GM12878 (cell line): ENCODE measurements at places on chromosomes 11 and 22.
A peak's percentile ranks its signal among the peaks of the same experiment; 100 is the strongest.

DNA sequence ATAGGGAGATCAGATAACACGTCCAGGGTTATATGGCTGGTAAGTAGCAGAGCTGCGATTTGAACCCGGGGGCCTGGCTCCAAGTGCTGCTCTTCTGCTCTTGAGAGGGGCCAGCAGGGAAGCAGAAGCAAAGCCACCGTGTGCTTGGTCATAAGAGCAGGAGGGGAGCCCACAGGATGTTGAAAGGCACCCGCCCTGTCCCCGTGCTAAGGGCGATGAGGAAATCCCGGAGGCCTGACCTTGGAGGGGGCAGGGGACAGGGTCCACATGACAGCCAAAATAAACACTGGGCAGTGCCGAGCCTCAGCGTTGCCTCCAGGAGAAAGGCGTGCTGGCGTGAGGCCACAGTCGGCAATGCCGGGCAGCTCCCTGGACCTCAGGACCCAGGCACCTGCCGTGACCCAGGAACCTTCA, 28.8 kb downstream of the TOM1 start:
- DNase-seq = no peak

GRCh38 chr22:50192436-50193204, 6.9 kb downstream of the TRABD start:
- DNase-seq = no peak

DNA sequence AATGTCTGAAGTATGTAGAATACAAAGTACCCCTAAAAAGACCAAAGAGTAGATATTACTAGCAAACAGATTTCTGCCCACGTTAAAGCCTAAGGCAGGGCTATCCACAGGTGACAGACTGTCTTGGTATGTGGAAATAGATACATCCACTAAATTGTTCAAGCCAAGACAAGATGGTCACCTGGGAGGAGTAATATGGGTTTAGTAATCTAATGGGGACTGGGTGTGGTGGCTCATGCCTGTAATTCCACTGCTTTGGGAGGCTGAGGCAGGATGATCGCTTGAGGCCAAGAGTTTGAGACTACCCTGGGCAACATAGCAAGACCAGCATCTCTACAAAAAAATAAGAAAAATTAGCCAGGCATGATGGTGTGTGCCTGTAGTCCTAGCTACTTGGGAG, 7.5 kb downstream of the SGSM3 start:
- DNase-seq = no peak

DNA sequence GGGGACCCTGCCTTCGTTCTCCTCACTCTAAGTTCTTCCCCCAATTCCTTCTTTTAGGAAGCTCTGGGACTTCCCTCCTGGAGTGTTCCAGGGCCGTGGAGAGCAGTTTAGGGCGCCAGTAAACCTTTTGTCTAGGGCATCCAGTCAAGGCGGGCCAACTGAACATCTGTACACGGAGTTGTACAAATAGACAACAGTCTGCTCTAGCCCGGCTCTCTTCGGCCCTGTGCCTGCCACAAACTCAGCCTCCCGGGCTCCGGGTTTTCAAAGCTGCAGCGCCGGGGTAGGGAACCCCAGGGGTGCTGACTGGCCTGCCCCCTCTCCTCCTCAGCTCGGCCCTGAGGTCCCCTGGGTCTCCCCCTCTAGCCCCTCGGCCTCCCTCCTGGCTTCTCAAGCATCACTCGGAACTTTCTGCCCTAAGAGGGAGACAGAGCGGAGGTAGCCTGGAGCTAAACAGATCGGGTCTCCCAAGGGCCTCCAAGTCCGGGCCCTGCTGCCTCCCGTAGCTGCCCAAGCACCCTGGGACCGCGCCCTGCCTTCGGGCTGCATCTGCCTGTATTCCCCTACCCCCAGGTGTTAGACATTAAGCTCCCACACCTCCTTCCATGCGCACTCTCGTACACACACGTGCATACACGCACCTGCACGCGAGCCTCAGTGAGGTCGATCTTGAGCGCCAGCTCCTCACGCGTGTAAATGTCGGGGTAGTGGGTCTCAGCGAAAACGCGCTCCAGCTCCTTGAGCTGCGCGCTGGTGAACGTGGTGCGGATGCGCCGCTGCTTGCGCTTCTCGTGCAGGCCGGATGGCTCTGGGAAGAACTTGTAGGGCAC, 3.3 kb downstream of the PHOX2A start:
- DNase-seq = no peak

GRCh38 chr11:64560139-64560771, 30.8 kb upstream of the SLC22A12 start:
- no peak for DNase-seq

GRCh38 chr22:17841836-17842235, 67.6 kb upstream of the BID start:
- DNase-seq = no peak

- peak; percentile 96 for DNase-seq
Measured at GRCh38 chr22:44025171-44026065, 1.3 kb downstream of the PARVB start.

- no peak for DNase-seq
Measured at GRCh38 chr22:39367035-39367434, 17.2 kb downstream of the SYNGR1 start.

DNA sequence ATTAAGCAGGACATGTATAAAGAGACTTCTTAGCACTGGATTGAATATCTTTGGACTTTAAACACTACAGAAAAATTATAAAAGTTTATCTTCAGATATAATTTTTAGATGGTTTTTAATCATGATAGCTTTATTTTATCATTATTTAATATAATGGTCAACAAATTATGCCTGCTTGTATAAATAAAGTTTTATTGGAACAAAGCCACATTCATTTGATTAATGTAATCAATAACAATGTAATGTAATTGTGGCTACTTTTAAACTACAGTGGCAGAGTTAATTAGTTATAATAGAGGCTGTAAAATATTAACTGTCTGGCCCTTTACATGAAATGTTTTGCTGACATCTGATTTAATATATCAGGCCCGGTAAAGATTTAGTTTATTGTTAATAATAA, 70.0 kb downstream of the STIM1 start:
- DNase-seq = no peak

DNA sequence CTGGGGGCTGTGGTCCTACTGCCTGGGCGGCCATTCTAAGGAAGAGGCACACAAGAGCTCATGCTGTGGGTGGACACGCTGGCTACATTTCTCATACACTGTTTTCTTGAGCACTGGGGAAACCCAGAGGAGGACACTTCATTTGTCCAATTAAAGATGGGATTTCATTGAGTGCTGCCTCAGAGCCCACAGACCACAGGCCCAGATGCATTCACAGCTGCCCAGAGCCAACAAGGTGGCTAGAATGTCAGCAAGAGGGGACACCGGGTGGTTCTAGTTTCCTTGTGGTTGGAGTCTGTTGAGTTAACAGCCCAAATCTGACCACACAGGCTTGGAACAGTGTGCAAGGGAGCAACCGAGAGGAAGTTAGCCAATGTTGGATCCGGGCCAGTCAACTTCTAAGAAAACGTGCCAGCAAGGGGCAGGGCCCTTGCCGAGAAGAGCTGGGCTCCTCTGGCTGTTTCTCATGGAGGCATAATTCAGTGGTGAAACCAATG, 35.0 kb upstream of the SORL1 start:
- peak; percentile 92 for DNase-seq

- no peak for DNase-seq
Measured at GRCh38 chr22:27730641-27731433, 70.7 kb downstream of the MN1 start.

- no peak for DNase-seq
Measured at GRCh38 chr11:43874738-43875137, 5.9 kb upstream of the ALKBH3 start.

DNA sequence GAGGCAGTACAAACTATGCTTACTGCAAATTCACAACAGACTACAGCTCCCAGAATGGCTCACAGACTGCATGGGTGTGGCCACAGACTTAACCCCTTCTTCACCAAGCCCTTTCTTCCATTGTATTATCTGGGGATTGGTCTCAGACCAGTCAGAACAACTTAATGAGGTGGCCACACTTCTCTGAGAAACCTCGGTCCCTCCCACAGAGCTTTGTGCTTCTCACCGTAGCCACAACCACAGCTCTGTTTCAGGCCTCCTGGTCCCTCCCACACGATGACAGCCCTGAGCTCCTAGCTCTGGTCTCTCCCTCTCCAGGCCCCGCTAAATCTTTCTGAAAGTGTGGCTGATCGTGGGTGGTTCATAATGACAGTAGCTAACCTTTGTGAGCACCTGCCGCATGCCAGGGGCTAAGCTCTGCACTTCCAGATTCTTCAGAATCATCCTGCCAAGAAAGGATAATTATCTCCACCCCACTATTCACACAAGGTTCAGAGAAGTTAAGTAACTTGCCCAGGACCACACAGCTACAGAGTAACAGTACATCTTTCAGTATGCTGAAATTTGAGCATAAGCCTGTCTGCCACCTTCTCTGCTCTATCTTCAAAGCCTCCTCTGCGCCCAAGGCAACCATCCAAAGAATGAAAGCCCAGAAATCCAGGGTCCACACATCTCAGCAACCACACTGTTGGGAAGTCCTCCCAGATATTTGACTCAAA, 5.4 kb downstream of the PDE2A start:
- peak; percentile 94 for DNase-seq

DNA sequence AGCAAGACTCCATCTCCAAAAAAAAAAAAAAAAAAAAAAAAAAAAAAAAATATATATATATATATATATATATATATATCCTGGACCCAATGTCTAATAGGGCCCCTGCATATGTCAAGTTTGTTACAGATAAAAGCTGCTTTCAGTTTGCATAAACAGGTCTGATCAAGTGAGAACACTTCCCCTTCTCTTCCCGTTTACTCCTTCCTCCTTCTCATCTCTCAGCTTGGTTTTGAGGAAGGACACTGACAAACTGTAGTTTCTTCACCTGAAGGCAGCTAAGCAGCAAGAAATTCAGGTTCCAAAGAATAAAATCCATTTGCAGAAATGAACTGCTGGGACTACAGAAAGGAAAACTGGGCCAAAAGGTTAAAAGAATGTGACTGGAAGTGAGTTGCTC, 11.7 kb downstream of the THOC5 start:
- DNase-seq = no peak

- no peak for DNase-seq
Measured at GRCh38 chr11:116274521-116274920, 498.3 kb downstream of the BUD13 start.

DNA sequence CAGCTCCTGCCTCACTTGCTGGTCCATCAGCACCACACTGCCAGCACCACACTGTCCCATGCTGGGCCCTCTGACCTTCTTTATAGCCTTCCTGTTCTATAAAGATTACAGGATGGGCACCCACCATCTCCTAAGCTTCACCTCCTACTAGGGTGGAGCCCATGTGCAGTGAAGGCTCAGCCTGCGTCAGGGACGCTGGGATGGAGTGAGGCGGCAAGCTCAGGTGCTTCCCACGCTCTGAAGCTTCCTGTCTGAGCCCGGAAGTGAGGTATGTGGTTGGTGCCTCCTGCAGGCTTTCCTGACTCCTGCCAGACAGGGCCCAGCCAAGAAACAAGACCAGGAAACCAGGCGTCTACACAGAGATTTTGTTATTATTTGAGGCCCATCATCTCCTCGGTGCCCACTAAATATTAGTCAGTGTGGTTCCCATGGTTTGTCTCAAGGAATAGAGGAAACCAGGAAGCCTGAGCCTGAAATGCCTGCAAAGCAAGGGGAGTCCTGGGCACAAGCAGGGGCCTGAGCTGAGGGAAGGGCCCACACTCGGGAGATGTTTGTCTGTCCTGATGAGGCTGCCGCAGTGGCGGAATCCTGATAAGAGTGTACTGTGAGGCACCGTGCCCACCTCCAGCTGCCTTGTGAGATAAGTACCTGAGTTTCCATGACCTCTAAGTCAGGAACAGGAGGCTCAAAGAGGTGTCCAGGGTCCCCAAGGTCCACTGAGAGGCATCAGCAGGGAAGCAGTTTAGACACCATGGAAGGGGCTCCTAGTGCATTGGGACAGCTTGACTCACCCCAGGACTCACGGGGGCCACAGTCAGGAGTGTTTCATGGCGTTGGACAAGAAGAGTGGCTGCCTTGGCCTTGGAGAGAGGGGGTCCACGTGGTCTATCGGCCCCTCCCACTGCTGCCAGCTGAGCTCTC, 22.0 kb downstream of the RSPH14 start:
- DNase-seq = no peak

DNA sequence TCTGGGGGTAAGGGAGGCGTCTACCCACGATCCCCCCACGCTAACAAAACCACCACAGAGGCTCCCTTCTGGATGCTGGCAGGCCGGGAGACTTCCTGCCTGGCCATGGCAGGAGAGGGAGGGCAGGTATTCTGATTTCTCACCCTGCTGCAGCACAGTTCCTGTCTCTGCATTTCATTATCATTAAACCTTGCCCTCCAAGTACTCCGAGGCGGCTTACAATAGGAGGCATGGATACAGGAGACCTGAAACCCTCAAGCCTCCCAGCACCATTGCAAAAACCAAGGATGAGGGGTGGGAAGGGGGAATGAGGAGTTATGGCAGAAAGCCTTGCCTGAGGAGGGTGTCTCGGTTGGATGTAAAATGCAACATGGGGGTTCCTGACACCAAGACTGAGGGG, 44.1 kb upstream of the MN1 start:
- DNase-seq = no peak

- DNase-seq = no peak
Measured at GRCh38 chr11:74701351-74701750, 29.9 kb downstream of the CHRDL2 start.

- no peak for DNase-seq
Measured at GRCh38 chr11:94770563-94771120, 2.5 kb downstream of the AMOTL1 start.

DNA sequence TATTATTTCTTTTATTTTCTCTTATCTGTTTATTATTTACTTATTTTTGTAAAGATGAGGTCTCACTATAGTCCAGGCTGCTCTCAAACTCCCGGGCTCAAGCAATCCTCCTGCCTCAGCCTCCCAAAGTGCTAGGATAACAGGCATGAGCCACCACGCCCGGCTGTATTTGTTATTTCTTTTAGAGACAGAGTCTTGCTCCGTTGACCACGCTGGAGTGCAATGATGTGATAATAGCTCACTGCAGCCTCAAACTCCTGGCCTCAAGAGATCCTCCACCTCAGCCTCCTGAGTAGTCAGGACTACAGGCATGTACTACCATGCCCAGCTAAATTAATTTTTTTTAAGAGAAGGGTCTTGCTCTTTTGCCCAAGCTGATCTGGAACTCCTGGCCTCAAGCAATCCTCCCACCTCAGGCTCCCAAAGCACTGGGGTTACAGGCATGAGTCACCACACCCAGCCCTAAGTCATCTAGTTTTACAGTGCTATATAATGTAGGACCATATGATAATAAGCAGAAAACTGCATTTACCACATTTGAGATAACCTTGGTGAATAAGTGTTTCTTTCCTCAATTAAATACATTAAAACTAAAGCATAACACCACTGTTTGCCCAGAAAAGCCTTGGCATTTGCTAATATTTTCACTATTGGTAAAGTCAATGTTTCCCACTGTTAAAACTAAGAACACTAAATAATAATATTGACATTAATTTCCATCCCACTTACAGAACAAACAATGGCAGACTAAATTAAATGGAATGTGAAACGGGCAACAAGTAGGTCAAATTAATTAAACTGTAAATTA, 127.5 kb downstream of the SIK3 start:
- DNase-seq = no peak

DNA sequence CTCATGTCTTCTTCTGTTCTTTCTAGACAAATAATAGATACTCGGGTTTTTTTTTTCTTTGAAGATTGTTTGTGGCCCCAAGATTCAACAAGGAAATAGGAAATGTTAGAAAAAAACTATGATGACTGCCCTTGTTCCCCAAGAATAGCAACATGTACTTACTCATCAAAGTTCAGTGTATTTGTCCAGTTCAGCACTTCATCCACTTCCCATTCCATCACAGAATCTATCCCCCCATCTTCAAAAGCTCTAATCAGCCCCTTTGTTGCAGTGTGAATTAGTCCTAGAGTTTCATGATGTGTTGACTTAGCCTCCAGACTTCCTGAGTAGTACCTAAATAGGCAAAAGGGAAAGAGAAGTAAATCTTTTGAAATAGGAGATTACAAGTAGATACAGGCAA, 74.3 kb downstream of the C11orf65 start:
- DNase-seq = no peak

- no peak for DNase-seq
Measured at GRCh38 chr11:65553301-65554001, 4.7 kb downstream of the LTBP3 start.
